Dermis microvascular lymphatic vessel endothelial cell (primary cell): ENCODE measurements at places on chromosomes 7 and 10.

DNA sequence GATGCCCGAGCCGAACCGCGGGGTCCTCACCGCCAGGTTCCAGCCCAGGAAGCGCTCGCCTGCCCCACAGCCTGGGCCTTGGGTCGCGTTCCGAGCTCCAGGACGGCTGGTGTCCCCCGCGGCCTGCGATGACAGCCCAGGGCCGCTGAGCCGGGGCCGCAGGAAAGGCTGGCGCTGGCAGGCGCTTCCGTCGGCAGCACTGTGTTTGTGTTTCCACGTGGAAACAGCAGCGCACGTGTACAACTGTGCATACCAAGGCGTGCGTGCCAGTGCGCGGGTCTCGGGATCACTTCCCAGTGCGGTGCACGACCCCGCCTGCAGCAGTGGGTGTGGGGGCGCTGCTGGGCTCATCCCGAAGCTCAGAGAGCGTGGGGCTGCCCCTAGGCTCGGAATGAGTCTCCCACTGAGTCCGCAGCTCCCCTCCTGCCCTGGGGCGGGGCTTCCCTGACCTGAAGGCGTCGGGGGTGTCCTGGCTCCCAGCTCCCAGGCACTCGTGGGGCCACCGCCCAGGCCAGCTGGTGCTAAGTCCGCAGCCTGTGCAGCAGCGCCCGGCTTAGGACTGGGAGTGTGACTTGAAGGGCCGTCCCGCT is 17.2 kb downstream of the AP5Z1 start:
- peak; percentile 68 for DNase-seq

DNA sequence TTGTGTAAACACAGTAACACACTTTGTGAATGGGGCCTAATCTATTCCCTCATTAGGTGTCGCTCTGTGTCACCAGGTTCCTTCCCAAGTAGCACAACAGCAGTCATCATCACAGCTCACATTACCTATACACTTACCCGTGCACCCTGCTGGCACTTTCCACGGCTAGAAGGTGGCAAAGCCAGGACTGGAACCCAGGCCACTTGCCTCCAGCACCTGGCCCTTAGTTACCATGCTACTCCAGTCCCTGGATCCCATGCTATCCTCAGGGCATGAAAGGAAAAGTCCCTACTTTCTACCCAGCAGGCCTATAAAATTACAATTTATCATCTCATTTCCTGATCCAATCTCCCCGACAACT is 18.4 kb downstream of the SMURF1 start:
- DNase-seq, result no peak

DNA sequence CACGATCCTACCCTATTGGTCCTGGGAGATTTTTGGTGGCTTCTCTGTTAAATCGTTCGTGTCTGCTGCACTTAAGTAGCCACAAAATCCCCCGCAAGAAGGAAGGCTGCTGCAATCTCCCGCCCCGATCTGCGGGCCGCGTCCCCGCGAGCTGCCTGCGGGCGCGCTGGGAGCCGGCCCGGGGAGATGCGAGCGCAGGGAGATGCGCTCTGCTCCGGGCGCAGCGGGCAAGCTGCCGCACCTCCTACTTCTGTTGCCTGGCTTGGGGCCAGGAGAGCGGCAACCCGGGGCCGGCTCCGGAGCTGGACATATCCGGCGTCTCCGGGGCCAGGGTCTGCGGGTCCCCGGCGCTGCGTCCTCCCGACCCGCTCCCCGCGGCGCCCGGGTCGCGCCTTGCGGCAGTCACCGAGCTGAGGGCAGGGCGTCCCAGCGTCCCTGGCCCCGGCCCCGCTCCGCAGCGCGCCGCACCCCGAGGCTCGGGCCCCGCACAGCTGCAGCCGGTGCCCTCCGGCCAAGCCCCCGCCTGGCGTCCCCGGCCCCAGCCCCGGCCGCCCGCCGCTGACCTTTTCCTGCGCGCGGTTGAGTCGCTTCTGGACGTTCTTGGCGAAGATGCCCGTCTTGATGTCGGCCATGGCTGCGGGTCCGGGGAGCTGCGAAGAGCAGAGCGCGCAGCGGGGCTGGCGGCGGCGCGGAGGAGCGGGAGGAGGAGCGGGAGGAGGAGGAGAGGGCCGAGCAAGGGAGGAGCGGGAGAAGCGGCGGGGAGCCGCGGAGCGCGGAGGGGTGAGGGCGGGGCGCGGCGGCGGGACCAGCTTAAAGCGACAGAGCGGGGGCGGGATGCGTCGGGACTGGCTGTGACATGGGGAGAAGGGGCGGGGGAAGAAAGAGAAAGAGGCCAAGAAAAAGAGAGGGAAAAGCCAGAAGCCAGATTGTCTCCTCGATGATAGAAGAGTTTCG is at the start of gene AMPH:
Gene AMPH, minus strand, starts transcription at position 654 of the 954 bp plus-strand sequence. Its CDS starts 22 bp downstream, at position 632.
- no peak for DNase-seq

GRCh38 chr10:49512121-49512809 is 26.7 kb downstream of the ERCC6 start:
- DNase-seq, result peak; percentile 43

DNA sequence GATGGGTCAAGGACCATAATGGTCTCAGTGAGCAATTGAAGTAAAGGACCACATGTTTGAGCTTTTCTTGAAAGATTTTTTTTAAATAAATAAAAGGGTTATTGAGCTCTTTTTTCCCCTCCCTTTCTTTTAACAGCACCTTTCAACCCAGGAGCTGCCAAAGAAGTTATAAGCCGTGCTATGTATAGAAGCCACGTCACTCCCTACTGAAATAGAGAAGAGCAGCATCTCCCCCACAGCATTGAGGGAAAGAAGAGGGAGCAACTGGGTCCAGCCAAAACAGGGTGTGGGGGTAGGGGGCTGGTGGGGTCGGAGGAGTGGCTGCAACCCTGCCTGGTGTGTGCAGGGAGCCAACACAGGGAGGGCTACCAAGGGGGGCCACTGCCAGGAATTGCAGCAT is 227.2 kb downstream of the PLXNA4 start:
- no peak for DNase-seq

DNA sequence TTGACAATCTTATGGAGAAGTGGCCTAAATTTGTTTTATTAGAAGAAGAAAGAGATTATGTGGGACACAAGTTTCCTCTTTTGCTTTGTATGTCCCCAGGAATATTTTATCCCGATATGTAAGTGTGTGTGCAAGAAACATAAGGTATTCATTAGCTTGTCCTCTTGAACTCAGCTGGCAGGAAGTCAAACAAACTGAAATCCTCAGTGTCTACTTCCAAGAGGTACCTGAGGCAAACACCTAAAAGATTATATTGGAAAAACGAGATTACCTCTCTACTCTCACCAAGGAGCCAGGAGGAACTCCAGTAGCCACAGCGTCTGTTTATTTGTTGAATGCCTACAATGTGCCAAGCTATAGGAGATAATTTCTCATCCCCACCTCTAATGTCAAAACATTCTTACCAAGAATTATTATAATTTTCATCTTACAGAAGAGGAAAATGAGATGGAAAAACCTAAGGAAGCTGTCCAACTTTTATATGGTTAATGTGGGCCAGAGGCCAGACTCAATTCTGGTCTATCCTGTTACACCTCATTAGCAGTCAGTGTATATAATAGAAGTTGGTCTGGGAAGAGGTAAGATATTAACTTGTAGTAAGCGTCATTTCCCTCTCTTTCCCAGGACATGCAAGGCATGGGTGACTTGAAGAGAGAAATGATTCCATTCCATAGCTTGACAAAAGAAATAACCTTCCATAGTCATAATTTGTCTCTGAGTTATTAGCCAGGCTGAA is 692.7 kb downstream of the MAGI2 start:
- DNase-seq, result no peak

DNA sequence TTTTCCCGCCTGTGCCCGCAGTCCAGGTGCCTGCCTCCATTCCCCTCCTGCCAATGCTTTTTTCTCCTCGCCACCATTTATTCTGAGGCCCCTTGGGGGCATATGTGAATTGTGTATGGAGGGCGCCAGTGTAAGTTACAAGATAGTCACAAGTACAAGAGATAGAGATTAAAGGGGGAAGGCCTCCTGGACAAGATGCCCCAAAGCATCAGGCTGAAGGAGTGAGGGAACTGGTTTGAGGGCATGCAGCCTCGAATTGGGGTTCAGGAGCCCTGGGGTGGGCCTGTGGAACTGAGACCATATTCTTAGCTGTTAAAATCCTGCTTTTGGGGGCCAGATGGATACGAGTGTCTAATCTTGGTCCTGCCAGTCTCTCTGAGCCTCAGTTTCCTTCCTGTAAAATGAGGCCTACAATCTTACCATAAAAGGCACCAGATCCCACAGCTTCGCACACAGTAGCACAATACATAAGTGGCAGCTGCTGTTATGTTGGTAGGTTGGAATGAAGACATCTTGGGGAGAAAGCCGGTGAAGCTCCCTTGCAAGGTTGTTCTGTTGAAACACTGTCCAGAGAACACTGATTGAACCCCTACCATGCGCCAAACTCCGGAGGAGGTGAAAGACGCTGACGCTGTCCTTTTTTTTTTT is 545 bp upstream of the COMTD1 start:
- DNase-seq, result no peak

DNA sequence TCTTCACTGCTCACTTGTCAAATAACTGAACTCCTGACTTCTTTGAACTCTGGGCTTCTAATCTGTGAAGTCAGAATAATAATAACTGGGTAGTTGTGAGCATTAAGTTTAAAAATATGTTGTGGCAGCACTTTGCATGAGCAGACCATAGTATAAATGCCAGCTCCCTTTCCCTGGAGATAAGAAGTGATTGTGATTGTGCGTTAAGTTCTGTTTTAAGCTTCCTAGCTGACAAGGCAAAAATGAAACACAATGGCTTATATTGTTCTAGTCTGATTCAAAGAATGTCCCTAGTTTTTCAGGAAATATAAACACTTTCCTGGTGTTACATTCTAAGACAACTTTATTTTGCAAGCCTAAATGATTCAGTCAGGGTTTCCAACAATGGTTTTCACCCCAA is 61.8 kb downstream of the PTPRE start:
- peak; percentile 84 for DNase-seq

- DNase-seq, result no peak
Measured at GRCh38 chr7:27053153-27053552, 42.6 kb downstream of the HOXA1 start.

- no peak for DNase-seq
Measured at GRCh38 chr10:4533621-4534020, 292.4 kb upstream of the AKR1E2 start.

DNA sequence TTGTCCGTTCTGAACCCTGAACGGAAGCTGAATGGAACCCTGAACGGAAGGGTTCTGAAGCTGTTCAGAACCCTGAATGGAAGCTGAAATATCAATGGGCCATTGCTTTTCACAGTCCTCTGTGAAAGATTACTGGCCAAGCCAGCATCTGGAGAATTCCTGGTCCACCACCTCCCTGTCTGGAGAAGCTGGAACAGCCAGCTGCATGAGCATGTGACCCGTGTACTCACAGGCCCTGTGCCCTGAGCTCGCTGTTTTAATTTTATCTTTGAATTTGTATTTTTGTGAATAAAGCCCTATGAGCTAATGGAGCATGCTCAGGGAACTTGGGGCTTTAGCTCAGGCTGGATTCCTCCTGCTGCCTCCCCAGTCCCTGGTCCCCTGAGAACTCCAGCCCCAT is 37.2 kb downstream of the HTRA1 start:
- no peak for DNase-seq

DNA sequence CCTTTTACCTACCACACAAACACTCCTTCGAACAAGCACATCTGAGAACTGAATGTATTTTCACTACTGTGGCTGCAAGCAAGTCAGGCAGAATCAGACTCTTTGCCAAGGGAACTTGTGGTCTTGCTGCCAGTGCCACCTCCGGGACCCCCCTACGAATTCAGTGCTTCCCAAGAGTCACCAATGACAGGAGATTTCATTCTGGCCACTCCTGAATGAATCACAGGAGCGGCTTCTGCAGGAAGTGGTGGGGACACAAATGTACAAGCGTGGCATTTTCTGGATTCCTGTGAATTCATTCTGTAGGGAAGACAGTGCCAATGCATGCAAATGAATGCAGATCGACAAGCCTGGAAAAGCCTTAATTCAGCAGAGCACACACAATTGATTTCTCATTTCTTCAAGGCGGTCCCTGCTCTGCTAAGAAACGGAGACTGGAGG is 161.2 kb downstream of the CAMK1D start:
- peak; percentile 1 for DNase-seq

GRCh38 chr7:69696686-69697685 is 98.7 kb downstream of the AUTS2 start:
- DNase-seq, result no peak

DNA sequence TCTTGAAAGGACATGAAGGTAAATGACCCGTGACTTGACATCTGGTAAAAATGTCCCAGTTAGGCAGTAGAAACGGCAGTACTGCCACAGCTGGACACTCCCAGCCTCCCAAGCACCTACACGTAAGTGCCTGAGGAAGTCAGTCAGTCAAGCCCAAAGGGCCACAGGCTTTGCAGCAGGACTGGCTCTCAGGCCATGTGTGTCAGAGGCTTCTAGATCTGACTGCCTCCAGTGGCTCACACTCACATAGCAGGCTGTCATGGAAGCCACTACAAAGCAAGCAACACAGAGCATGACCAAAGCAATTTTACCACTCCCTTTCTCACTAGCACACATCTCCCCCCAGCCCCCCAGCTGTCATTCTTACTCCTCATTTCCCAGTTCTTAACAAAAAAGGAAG is 17.8 kb upstream of the CCNJ start:
- DNase-seq, result no peak

- no peak for DNase-seq
Measured at GRCh38 chr10:111131168-111131799, 54.5 kb downstream of the ADRA2A start.

GRCh38 chr7:104156842-104157277 is 51.0 kb downstream of the ORC5 start:
- peak; percentile 58 for DNase-seq

DNA sequence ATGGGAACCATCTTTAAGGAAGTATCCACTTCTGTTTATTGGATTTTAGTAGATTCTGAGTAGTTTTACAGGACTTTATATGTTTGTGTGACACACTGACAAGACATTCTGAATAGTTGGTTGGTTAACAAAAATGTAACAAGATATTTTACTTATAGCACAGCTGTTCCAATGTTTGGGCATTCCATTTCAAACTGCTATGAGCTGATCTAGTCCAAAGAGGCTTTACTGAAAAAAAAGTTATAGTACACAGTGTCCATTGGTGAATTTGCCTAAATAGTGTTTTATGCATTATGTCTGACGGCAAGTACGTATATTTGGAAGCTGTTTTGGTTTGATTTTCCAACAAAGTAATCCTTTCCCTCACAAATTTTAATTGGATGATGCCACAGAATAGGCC is 99.1 kb downstream of the SAMD9 start:
- DNase-seq, result no peak

GRCh38 chr10:11516431-11516746 is 95.1 kb downstream of the USP6NL start:
- no peak for DNase-seq
